Stimulated activated CD8-positive, alpha-beta memory T cell treated with anti-CD3 and anti-CD28 coated beads, Interleukin-15, amount 100 ng/mL, for 48 hours (primary cell): ENCODE measurements at places on chromosomes 11 and 22.

DNA sequence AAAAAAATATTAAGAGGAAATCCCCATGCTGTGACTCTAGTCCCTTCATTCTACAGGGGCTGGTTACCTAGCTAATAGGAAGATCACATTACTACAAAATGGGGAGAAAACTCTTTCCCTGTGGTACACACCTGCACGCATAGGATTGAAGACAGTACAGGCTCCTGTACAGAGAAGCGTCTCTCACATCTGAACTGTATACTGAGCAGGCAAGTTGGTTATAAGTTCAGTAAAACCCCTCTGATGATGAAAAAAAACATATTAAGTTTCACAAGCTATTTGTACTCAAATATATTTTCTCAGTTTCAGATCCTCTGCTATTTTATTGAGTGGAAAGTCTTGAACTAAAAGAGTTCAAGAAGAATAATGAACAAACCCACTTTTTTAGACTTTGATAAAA is 156.9 kb upstream of the HSD17B12 start:
- no peak for DNase-seq

GRCh38 chr22:26766510-26767350 is 109.3 kb downstream of the MIAT start:
- no peak for DNase-seq

- DNase-seq, result no peak
Measured at GRCh38 chr11:14567064-14567651, 47.0 kb upstream of the PSMA1 start.

DNA sequence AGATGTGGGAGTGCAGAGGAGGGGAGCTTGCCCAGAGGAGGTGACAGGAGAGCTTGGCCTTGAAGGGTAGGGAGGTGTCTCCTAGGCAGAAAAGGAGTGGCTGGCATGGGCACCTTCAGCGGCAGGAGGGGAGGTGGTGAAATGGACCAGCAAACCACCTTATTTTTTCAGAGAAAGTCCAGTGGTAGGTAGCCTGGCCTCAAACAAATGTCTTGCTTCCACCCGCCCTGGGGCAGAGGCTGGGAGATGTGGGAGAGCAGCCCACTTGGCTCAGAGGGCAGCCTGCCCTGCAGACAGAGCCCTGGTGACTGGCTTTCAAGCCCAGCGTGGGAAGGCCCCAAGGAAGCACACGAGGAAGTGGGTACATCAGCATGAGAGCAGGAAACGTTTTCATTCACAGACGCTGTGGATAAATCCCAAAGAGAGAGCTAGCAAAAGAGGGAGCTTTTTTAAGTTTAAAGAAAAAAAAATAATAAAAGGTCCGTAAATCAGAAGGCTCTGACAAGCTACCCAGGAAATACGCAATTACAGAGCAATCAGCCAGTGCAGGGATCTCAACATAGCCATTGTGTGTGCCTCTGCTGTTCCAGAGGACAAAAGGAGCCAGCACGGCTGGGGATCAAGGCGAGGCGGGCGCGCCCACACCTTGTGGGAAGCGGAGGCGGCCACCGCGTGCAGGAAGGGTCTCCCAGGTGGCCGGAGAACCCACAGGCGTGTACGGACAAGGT is 238.7 kb upstream of the PLET1 start:
- DNase-seq, result no peak

GRCh38 chr11:75383246-75383645 is 16.1 kb upstream of the RPS3 start:
- DNase-seq, result no peak

- DNase-seq, result no peak
Measured at GRCh38 chr11:2591805-2592204, 108.0 kb downstream of the KCNQ1OT1 start.

DNA sequence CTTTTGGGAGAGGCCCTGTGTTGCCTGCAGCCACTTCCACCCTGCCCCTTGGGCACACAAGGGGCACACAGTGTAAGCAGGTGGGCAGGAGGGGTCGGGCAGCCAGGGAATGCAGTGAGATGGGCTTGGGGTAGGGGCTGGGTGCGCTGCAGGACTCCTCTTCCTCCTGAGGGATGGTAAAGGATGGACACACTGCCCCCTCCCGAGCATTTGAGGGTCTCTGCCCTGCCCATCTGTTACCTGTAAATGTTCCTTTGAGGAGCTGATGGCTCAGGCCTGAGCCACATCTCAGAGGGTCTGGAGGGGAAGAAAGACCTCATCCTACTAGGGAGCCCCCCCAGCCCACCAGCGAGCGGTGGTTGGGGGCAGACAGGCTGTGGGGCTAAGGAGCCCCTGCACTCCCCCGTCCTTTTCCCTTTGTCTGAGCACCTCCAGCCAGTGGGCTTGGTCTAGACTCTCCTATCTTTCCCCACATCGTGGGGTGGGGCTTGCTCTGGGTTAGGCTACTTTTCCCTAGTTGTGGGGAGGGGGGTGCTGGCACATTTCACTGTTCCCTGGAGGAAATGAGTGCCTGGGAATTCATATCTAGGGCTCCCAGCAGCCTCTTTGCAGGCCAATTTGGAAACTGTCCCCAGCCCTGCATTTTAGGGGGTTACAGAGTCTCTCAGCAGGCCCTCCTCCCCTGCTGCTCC is 1.7 kb upstream of the TSSC4 start:
- no peak for DNase-seq

GRCh38 chr22:22058633-22059290 is 76.2 kb upstream of the TOP3B start:
- no peak for DNase-seq

- DNase-seq, result no peak
Measured at GRCh38 chr11:1445741-1446445, 40.7 kb downstream of the MOB2 start.

- no peak for DNase-seq
Measured at GRCh38 chr22:30017375-30018223, 62.7 kb upstream of the HORMAD2 start.

DNA sequence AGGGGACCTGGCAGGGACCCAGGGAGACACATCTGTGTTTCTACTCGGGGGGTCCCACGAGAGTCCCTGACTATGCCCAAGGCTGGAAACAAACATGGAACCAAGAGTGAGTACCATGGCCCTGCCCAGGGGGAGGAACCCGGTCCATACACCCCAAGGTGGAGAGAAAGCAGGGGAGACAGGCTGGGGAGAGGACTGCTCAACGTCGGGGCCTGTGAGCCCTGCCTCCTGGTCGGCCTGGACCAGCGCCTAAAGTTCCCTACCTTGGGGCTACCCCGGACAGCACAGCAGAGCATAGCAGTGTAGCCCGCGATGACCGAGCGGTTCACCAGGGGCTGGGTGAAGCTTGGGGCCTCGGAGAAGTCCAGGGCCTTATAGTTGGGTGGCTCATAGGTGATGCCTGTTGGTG is 20.2 kb downstream of the MYBPC3 start:
- DNase-seq, result no peak

DNA sequence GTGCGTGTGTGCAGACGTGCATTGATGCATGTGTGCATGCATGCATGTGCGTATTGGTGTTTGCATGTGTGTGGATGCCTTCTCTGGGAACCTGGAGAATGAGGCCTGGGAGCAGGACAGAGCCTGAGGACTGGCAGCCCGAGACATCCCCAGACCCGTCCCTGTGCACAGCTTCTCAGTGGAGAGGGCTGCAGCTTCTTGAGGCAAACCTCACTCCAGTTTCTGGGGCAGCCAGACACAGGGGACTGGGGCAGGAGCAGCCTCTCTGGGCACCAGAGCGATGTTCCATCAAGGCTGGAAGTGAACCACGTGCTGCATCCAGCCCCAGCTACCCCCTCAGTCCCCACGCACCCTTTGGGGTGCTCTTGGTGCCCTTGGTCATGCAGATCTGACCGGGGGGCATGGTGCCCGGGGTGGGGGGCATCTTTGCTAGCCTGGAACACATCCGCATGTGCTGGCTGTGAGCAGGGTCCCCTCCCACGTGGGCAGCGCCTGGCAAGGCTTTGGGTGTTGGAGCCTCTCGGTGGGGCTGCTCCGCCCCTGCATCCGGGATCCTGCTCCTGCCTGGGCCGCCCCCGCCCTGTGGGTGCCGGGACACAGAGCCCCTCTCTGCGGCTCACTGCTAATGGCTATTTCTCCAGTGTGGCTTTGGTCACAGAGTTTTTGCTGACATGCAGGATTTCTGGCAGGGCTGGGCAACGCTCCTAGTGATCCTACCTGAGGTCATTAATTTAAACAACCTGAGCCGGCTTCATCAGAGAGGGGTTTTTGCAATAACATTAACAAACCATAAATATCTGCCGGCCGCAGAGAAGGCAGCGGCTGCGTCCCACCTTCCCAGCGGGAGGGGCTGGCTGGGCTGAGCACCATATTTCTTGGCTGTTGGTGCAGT is 434.7 kb downstream of the TBC1D22A start:
- no peak for DNase-seq

DNA sequence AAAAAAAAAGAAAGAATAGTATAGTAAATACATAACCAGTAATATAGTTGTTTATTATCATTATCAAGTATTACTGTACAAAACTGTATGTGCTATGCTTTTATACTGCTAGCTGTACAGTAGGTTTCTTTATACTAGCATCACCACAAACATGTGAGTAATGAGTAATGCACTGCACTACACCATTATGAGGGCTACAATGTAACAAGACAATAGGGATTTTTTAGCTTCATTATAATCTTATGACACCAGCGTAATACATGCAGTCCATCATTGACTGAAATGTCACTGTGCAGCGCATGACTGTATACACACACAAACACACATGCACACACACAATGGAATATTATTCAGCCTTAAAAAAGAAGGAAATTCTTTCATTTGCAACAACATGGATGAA is 111.5 kb upstream of the ZBED5 start:
- no peak for DNase-seq

GRCh38 chr11:17748761-17749721 is 14.5 kb downstream of the KCNC1 start:
- no peak for DNase-seq

DNA sequence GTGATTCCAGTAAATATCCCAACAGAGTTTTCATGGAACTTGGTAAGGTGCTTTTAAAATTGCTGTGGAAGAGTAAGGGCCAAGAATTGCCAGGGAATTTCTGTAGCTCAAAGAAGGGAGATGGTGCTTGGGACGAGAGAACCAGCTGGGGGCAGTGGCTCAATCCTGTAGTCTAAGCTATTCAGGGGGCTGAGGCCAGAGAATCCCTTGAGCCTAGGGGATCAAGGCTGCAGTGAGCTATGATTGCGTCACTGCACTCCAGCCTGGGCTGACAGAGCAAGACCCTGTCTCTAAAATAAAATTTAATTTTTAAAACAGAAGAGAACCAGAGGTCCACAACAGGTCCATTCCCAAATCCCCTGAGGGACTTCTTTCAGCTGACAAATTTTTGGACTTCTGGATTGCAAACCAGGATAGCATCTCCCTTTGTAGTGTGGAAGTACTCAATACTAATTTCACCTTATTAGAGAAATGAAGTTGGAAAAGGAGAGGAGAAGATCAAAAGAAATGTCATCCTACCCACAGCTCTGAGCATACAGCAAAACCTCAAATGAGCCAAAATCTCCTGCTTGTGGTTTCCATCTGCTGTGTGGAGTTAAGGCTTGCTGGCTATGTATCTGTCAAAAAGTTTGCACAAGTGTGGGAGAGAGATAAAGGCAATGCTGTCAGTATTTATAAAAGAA is 59.2 kb upstream of the CLPB start:
- DNase-seq, result no peak

GRCh38 chr11:72573855-72574445 is 100.3 kb downstream of the PDE2A start:
- no peak for DNase-seq
